ENCODE measurements at places on chromosomes 16 and 17. TPM values are rescaled to one million over a fixed set of nuclear protein-coding genes. Genes with fewer than 3 reads are reported as not detected.

DNA sequence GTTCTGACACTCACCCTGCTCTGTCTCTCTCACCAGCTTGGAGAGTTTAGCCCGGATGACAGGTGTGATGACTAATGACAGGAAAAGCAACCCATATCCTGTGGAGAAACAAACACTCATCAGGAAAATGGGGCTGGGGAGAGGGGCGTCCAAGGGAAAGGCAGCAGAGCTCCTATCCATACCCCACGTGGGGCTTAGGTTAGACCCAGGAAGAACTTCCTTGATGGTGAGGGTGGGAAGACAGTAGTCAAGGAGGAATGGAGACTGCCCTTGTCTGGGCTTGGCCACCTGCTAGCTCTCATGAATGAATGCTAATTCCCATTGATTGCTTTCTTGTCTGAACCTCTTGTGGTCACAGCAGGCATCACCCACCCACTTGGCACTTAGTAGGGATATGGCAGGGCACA lies 3.8 kb downstream of the SLC46A1 start:
- ATAC-seq = no peak

- no peak for ATAC-seq
Observed at GRCh38 chr17:8753976-8754440, 4.3 kb downstream of the SPDYE4 start.

DNA sequence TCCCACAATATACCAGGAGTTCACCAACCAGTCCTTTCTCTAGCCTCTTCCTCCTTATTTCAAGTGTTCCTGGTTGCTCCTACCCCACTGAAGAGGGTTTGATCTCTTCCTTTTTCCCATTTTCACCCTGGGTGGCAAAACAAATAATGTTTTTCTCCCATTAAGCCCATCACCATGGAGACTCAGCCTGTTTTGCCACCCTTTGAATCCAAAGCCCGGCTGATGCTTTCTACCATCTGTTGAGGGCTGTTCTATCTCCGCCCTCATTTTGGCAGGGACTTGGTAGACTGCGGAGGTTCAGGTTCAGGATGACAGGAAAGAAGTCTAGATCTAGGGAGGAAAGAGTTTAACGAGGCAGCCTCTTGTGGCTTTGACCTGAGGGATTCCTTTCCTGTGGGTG lies 2.6 kb downstream of the DNAH2 start:
- ATAC-seq = no peak

DNA sequence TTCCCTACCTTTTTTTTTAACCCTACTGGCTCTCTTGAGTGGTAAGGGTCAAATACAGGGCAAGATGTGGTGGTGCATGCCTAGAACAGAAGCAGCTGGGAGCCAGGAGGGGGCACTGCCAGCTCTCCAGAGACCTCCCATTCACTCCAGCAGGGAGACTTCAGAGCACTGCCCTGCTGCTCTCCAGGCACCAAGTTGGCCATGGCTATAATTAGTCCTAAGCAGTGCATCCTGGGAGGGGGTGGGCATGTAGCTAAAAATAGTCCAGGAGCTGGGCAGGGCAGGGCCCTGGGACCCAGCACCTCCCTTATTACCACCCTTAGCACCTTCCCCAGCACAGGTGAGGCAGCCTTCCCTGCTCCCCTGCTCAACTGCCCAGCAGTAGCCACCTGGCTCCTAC lies 3.5 kb downstream of the CORO6 start:
- ATAC-seq = no peak

- ATAC-seq = no peak
Observed at GRCh38 chr16:81790830-81791435, 11.8 kb downstream of the PLCG2 start.

- ATAC-seq = no peak
Observed at GRCh38 chr16:64196444-64196843, 925.4 kb downstream of the CDH11 start.

DNA sequence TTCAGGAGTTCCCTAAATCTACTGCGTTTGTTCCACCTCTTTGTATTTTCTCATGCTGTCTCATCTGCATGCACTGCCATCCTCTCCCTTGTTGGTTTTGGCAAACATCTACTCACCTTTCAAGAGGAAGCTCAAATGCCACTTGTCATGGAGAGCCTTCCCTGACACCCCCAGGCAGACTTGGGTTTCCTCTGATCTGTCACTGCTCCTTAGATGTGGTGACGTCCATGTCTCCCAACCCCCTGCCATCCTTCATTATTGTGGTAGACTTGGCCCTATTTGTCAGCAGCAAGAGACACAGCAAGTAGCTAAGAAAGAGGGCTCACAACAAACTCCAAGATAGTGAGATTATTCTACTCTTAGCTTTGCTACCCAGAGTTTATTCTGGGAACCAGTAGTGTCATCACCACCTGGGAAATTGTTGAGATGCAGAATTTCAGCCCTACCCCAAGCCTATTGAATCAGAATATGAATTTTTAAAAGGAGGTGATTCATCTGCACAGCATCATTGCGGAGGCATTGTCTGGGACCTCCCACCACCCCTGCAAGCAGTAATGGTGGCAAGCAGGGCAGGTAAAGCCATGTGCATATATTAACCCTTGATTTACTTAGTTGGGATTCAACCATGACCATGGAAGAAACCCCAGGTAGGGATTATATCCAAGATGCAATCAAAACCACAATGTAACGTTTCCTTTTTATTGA lies 248.9 kb downstream of the SHISA9 start:
- ATAC-seq = no peak

GRCh38 chr17:26774291-26775218 lies 519.4 kb upstream of the WSB1 start:
- ATAC-seq = no peak

GRCh38 chr16:80984124-80984892 lies 22.4 kb downstream of the CMC2 start:
- ATAC-seq = no peak

GRCh38 chr16:87304951-87305350 lies 12.2 kb downstream of the C16orf95 start:
- no peak for ATAC-seq

GRCh38 chr17:37299257-37299980 lies 76.4 kb upstream of the C17orf78 start:
- no peak for ATAC-seq

DNA sequence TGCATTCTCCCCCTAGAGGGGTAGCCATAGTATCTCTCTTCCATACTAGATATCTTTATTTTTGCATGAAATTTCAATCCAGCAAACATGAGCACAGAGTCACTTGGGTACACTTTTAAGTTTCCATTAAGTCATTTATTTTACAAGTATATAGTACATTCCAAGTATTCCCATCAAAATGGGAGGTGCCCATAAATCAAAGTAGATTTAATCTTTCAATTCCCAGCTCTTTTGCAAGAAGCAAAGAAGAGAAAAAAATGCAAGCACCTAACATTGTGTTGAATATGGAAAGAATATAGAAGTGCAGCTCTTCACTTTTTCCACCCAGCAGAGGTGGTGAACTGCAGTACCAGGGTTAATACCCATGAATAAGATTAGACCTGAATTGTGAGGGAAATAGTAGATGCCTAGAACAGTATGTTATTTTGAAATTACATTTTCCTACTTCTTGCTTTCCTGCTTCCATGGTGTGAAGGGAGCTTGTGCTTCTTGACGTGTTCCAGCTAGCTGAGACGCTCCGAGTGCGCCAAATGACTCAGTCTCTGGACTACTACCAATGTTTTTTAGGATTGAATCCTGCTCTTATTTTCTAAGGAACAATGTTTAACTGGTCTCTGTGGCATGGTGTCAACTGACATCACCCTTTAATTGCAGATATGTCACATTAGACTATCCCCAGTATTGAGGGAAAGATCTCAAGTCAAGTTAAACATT lies 151.1 kb upstream of the MAF start:
- peak; percentile 69 for ATAC-seq

DNA sequence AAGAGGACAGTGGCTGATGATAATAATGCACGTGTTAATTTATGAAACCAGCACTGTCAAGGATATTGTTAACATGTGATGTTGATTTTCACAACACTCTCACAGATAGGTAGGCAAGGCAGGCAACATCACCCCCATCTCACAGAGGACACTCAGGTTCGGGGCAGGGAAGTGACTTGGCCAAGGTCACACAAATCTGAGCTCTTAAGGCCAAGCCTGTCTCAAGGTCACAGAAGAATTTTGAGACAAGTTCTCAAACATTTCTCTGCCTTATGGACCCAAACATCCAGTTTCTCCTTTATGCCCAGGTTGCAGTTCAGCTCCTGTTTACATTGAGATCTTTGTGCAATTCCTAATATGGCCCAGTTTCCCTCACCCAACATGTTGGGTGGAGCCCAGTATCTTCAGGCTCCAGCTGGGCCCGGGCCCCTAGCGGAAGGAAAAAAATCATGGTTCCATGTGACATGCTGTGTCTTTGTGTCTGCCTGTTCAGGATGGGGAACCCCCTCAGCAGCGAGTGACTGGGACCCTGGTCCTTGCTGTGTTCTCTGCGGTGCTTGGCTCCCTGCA lies 1.3 kb downstream of the SLC2A4 start:
- no peak for ATAC-seq

- peak; percentile 14 for ATAC-seq
Observed at GRCh38 chr17:44198721-44199552, 747 bp downstream of the ATXN7L3 start.

DNA sequence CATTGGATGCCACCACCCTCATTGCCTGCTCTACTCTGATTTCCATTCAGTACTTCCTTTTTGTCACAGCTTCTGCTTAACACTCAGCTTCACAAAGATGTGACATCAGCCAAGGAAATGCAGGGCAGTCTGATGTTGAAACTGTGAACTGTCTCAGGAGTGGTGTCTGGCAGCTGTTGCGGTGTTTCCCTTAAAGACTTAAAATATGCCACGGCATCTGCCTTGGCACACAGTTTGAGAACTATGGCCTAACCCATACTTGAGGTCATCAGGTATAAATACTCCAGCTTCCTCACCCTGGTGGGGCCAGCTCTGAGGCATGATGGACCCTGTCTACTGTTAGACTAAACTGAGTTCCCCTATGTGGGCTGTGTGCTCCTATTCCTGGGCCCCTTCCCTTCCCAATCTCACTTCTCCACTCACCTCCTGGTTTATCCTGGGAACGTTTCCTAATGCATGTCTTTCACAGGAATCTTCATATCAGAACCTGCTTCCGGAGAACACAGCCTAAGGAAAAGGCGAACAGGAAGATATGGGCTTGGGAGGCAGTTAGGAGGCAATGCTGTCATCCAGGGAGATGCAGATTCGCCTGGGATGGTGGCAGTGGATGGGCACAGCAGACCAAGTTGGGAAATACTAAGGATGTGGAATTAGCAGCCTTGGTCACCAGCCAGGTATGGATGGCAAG lies 96.5 kb downstream of the WSCD1 start:
- no peak for ATAC-seq

- ATAC-seq = no peak
Observed at GRCh38 chr16:11143372-11144035, 112.5 kb downstream of the SOCS1 start.

DNA sequence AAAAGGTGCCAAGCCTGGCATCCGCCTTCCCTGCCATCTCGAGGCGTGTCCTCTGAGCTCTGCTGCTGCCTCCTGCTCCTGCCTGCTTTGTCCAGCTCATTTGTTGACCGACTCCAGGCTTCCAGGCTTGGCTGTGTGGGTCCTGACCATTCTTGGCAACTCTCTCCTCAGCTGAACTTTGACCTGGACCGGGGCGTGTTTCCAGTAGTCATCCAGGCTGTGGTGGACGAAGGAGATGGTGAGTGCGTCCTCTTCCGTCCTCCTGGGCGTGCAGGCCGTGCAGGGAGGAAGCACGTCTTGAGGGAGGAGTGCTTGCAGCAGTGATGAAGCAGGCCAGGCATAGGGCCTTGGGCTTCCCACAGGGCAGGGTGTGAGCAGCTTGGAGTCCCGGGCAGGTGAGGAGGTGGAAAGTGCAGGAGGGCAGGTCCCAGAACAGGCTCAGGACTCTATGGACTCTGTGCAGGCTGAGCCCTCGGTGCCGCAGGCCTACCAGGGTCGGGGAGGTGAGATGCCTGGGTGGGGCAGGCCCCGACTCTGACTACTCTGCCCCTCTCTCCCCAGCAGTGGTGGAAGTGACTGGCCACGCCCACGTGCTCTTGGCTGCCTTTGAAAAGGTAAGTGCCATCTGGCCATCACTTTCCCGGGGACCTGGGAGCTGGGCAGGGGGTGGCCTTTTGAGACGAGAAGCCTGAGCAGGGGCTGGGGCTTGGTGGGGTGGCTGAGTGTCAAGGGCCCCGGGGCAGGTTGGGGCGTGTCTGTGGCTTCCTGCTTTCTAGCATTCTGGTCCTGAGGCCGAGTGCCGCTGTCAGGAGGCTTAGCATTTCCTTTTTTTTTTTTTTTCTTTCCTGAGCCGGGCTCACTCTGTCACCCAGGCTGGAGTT lies 28.6 kb upstream of the NUDT16L1 start:
- ATAC-seq = no peak

DNA sequence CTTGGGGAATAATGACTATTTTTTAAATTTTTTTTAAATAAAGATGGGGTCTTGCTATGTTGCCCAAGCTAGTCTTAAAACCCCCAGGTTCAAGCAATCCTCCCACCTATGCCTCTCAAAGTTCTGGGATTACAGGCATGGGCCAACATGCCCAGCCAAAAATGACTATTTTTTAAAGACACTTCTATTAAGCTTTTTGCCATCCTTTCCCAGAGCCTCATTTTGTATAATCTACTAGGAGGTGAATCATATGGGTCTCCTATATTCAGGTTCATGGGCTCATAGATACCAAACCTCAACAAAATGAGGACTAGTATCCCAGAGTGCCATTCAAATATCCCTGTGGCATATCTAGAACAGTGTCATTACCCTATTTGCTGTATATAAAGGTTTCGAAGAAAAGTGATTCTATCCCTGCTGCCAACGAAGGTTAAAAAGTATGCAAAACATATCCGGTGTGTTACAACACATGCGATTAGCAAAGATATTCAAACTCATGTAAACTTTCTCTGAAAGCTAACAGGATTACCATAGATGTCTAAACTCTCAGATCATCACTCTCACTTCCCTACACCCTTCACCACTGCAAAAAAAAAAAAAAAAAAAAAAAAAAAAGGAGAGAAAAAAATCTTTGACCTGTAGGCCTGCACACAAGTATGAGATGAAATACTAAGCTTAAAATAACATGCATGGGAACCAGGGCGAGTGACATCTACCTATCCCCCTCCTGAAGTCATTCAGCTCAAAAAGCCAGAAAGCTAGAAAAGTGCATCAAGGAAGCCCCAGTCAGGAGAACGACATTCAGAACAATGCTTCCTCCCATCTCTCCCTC lies 23.5 kb downstream of the XPO6 start:
- ATAC-seq = no peak

GRCh38 chr16:24829153-24829552 lies 16.6 kb upstream of the SLC5A11 start:
- no peak for ATAC-seq

DNA sequence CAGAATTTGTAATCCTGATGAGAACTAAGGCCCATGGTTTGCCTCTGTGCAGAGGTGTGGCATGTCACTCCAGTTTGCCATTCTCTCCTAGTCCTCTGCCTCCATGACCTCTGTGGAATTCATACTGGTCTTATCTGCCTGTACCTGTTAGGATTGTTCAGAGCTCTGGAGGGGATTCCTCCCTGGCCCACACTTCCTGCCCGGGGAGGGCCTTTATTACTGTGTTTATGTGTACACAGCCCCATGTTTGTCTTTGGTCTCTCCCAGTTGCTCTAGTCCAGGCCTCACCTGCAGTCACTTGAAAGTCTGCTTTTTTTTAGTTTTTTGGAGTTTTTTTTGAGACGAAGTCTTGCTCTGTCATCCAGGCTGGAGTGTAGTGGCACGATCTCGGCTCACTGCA lies 36.4 kb downstream of the RHBDL3 start:
- ATAC-seq = no peak

The NT5C3B gene
- 66.2 TPM for total RNA-seq

The FGF11 gene
- total RNA-seq = 1.0 TPM

The WNT9B gene
- total RNA-seq = 0.45 TPM

The TGFB1I1 gene
- total RNA-seq = 208 TPM

The C16orf86 gene
- 4.0 TPM for total RNA-seq

The COL1A1 gene
- 92.9 TPM for total RNA-seq
